ENCODE measurements at places on chromosomes 2 and 18.
A peak's percentile ranks its signal among the peaks of the same experiment; 100 is the strongest.

DNA sequence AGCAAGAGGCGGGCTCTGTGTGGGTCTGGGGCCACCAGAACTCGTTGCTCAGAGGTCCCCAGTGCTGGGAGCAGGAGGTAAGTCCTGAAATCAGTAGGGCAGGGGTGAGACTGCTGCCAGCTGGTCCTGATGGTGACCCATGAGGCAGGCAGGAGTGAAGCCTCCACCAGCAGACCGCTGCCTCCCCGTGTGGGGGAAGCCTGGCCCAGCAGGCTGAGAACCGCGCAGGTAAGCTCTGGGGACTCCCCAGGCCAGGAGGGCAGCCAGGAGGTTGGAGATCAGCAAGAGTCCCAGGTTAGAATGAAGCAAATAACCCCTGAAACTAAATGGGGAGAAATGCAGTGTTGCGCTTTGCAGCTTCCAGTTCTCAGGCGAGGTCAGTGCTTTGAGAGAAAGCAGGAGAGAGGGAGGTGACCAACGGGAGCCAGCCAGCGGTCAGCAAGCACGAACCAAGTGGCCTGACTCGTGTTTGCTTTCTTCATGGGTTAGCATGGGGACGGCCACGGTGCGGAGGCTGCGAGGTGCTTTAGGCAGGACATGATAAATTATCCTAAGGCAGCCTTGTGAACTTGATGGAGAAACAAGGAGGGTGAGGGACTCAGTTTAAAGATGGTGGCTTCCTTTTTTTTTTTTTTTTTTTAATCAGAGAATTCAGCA, 26.2 kb downstream of the INHBB start:
- DNase-seq: no peak

DNA sequence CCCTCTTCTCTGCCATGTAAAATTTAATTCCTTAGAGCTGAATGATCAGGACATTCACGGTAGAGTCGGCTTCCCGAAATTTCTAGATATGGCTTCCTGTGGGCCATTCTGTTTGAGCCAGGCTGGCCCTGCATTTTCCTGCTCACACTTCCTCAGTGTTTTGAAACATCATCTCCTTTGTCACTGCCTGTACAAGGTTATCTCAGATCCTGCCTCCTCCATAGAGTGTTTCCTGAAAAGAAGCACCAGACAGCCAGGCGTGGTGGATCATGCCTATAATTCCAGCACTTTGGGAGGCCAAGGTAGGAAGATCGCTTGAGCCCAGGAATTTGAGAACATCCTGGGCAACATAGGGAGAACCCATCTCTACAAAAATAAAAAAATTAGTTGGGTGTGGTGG, 43.6 kb downstream of the GRHL1 start:
- no peak for DNase-seq

DNA sequence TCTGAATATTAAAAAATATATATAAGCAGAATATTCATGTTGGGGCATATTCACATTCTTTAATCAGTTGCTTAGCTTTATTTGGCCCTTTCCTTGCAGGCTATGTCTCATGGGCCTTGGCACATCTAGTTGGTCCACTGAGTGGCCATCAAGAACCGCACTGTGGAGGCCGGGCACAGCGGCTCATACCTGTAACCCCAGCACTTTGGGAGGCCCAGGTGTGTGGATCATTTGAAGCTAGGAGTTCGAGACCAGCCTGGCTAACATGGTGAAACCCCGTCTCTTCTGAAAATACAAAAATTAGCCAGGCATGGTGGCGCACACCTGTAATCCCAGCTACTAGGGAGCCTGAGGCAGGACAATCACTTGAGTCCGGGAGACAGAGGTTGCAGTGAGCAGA, 127.6 kb upstream of the TANK start:
- no peak for DNase-seq

GRCh38 chr2:215973954-215974699, 39.2 kb downstream of the MREG start:
- DNase-seq: no peak

DNA sequence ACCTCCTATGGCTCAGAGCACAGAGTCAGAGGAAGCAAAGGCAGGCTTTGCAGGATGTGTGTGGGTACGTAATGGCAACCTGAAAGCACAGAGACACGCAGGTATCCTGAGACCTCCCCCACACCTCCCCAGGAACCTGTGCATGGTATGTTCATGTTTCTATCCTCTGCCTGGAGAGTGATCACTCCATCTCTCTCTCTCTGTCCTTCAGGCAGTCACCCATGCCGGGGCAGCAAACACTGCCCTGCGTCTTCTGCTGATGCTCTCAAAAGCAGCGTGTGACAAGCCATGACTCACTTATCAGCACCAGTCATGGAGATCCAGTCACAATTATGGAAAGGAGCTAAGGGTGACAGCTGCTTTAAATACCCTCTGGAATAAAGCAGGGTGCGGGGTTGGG, 52.7 kb downstream of the PDCL3 start:
- no peak for DNase-seq

- no peak for DNase-seq
Measured at GRCh38 chr18:5709476-5710095, 165.8 kb upstream of the EPB41L3 start.

DNA sequence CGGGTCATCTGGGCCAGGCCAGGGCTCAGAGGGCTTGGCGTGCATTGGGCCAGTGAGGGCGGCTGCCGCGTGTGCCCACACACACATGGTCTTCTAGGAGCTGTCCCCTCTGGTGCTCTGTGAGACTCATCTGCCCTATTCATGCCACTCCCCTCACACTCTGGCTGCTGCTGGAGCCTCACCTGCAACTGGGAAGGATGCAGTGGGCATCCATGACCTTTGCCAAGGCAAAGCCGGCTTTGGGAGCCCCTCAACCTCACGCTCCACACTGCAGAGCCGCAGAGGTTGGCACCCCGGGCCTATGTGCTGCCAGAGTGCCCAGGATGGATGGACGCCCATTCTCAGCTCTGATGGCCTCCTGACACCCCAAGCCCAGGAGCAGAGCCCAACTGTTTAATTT, 330.2 kb upstream of the SALL3 start:
- DNase-seq: no peak

DNA sequence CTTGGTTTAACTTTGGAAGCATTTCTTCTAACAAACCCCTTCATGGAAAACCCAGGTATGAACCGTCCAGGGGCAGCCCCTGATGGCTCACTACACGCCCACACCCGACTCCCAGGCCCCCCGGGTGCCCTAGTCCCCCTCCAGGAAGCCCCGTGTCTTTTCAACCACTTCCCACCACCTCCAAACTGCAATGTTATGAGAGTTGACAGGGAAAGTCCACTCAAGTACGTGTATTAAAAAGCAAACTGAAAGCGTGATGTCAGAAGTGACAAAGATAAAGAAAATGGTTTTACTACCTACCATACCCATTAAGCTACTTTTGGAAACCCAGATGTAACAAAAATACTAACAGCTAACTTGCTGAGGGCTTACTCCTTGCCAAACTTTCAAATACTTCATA, 51.5 kb downstream of the L3MBTL4 start:
- peak; percentile 11 for DNase-seq

DNA sequence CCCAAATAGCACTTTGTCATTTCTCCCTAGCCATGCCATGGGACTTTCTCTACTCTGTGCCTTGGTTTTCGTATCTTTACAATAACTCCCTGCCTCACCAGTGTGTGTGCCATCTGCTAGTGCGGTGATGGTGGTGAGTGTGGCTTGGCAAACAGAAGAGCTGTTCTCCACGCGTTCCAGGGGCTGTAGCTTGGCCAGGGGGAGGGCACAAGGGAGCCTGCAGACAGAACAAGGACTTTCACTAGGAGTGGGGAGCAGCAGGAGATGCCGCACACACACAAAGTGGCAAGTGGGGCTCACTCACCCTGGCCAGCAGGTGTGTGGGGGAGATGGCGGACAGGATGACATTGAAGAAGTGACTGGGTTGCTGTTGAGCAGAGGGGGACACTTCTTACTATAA, 196.9 kb downstream of the HAUS1 start:
- no peak for DNase-seq

DNA sequence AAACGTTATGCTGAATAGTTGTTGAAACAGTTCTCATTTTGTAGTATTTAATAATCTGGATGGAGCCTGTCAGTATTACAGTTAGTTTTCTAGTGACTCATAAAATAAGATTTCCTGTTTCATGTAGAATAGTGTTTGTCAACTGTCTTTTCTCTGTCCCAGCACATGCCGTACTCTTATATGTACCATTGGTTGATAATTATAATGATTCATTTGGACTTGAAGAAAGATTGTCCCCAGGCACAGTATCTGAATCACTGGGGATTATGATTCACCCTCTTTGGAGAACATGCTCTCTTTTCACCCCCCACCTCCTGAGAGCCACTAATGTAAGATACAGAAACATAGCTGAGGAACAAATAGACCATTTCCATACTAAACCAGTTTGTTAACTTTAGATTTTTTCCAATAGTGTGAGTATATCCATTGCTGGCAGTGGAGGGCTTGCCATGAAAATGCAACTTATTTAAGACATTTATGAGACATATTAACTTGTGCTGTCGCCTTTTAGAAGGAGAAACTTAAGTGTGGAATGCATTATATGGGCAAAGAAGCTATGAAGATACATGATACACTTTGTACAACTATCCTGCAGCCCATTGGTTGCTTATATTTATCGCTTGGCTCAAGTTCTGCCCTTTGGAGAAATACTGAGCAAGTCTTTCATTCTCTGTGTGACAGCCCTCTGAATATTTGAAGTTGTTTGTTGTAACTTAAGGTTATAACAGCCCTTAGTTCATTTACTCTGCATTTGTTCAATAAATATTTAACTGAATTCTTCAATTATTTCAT, 12.4 kb downstream of the COPS8 start:
- DNase-seq: peak; percentile 49
